Hypothalamus (tissue), 51 donors: ENCODE measurements at places on chromosomes 7 and 10.
A peak's percentile ranks its signal among the peaks of the same experiment; 100 is the strongest.

DNA sequence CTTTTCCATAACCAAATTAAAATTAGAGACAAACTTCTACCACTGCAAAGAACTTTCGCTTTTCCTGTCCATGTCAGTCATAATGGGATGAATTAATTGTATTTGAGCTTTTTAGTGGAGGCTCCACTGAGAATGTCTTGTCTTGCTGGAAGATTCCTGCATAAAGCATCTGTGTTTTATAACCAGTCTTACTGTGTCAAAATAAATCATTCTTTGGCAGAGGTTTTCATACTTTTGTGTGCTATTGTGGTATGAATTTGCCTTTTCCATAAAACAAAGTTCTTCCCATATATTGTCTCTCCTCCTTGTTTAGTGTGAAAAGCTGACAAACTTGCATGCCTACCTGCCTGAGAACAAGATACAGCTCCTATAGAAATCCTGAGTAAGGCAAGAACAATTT lies 124.8 kb upstream of the CCDC6 start:
- no peak for DNase-seq

GRCh38 chr10:70673043-70673928 lies 980 bp downstream of the ADAMTS14 start:
- no peak for DNase-seq

DNA sequence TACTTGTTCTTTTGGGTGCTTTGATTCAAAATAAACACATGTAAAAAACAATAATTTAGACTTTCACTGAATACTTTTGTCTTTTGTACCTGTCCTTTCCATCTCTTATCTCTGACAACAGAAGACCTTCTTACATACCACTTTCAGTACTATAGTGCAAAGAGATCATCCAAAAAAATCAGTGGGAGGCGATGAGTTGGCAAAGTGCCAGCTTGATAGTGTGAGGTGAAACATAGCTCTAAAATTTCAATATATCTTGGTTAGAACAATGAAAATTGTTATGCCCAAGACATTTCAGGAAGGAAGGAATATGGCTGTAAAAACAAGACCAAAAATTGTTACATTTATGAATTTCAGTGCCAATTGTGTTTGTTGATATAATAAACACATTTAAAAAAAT lies 390.2 kb upstream of the COBL start:
- DNase-seq, result no peak

- no peak for DNase-seq
Measured at GRCh38 chr10:17785276-17785930, 23.7 kb upstream of the MRC1 start.

DNA sequence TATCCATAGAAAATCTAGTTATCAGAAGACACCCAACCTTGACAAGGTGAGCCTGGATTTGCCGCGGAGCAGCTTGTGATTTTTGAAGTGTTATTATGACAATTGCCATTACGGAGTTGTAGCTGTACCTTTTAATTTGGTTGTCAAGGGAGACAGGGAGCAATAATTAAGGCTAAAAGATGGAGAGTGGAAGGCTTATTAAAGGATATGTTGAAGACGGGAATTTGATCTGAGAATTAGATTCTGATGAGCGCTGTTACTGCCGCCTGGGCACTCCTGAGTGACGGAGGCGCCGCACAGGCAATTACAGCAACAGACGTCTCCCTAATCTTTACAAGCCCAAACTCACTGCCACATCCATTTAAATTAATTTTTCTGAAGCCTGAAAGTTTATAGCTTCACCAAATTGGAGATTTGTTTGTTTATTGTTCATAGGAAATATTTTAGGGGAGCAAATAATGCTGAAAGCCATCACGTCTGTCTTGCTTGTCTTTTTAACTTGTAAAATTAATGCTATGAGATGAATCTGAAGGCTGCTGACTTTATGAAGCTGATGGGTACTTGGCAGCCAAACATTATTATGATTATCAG lies 475.0 kb upstream of the ADARB2 start:
- no peak for DNase-seq

DNA sequence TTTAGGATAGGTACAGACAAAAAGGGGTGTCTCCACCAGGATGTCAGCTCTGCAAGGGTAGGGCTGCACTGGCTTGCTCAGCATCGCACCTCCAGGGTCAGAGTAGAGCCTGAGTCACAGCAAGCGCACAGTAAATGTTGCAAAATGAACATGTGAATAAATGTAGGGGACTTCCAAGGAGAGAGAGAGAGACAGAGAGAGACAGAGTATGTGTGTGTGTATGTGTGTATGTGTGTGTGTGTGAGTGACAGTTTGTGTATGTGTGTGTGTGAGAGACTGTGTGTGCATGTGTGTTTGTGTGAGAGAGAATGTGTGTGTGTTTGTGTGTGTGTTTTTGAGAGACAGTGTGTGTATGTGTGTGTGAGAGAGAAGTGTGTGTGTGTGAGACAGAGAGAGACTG lies 163.3 kb downstream of the RPS24 start:
- DNase-seq, result no peak

DNA sequence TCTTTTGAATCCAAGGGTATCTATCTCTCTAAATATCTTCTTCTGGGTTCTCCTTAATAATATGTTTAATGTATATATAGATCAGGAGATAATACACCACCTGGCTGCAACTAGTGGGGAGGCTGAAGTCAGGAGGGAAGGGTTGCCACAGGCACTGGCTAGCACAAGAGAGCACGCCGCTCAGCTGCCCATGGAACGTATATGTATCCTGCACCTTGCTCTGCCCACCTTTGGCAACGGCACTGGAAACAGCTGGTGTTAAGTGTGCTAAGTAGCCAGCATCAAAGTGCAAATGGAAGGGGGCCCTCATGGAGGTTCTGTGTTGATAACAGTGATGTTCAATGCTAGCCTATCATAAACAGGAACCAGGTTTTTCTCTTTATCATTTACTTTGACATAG lies 49.8 kb upstream of the FAM133B start:
- no peak for DNase-seq

- no peak for DNase-seq
Measured at GRCh38 chr10:72502581-72502980, 123.3 kb downstream of the MICU1 start.

GRCh38 chr7:4225361-4225771 lies 456.7 kb upstream of the FOXK1 start:
- no peak for DNase-seq

DNA sequence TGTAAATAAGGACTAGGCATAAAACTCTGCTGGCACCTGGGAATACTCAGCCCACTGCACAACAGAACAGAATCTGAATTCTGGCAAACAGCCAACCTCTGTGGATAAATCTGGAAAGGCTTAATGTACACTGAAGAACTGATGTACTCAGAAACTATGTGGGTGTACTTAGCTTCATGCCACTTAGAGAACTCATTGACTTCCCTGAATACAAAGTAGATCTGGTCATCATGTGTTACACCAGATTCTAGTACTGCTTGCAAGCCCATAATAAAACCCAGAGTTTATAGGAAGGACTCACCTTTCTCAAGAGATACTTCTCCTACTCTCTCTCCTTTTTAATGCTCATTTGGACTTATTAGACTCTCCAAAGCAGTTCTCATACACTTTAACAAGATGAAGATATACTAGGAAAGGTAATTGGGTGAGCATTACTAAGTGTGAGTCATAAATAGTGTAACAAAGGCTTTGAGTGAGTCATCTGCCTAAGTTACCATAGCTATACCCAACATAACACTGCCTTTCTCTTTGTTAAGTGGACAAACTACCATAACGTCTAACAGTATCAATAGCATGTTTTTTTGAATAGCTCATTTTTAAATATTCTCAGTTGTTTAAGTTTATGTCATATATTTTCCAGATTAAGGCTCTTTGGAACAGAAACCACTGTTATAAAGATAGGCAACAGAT lies 309.1 kb downstream of the MDFIC start:
- no peak for DNase-seq

- no peak for DNase-seq
Measured at GRCh38 chr7:84950836-84951235, 236.0 kb downstream of the SEMA3D start.

DNA sequence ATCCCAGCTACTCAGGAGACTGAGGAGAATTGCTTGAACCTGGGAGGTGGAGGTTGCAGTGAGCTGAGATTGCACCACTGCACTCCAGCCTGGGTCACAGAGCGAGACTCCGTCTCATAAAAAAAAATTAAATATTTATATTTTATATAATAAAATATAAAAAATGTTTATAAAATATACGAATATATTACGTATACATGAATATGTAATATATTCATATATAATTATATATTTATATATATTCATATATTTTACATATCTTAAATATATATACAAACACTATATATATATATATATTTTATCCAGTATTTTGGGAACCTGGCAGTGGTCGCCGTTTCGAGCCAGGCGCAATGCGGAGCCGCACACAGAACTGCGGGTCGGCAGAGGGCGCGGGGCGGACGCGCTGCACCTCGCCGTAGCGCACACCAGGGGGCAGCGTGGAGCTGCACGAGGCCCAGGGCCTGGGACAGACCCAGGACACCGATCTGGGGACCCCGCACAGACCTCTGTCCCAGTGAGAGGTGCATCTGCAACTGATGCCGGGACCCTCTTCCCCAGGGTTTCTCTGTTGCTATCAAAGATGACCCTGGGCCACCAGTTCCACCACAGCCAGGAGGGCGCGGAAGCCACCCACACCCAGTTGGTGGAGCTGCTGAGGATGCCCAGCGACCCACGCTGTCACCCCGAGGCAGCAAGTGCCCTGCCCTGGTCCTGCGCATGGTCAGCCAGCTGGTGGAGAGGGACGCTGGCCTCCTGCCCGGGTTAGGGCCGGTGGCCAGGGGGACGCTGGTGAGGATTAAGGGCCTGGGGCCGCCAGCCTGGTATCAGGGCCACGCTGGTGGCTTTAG lies 22.7 kb downstream of the AP5Z1 start:
- no peak for DNase-seq

DNA sequence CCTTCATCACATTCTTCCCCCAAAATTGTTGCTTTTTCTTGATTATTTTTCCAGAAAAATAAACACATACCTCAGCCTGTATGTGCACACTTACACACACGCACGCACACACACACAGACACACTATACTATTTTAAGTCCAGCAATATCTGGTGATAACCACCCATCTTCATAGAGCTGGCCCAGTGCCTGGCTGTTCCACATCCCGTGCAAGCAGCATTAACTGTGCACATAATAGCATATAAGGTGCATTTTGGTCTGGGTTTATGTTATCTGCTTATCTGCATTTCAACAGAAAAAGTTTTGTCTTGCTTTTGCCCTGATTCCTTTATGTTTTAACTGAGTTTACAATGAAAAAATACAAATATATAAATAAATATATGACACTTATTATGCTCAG lies 143.1 kb upstream of the KLF6 start:
- DNase-seq, result no peak

- no peak for DNase-seq
Measured at GRCh38 chr7:1662101-1662500, 8.0 kb upstream of the ELFN1 start.

- DNase-seq, result peak; percentile 49
Measured at GRCh38 chr7:6271060-6271658, 1.3 kb downstream of the CYTH3 start.

DNA sequence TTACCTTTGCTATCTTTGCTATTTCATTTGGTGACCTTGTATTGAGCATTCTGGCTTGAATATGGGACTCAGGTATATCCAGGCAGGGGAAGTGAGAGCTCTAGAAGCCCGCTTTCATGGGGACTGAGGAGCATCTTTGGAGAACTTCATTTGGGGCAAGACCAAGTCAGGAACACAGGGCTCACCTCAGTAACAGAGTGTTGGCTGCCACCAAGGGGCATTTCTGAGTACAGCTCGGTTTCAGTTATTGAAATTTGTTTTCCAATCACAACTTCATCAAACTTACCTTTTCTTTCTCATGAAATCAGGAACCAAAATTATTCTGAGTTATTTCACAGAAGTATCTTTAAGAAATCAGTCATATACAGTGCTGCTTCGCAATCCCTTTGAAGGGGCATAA lies 337.2 kb downstream of the C7orf25 start:
- DNase-seq, result no peak

- DNase-seq, result peak; percentile 11
Measured at GRCh38 chr7:88344956-88345832, 38.5 kb upstream of the STEAP4 start.

DNA sequence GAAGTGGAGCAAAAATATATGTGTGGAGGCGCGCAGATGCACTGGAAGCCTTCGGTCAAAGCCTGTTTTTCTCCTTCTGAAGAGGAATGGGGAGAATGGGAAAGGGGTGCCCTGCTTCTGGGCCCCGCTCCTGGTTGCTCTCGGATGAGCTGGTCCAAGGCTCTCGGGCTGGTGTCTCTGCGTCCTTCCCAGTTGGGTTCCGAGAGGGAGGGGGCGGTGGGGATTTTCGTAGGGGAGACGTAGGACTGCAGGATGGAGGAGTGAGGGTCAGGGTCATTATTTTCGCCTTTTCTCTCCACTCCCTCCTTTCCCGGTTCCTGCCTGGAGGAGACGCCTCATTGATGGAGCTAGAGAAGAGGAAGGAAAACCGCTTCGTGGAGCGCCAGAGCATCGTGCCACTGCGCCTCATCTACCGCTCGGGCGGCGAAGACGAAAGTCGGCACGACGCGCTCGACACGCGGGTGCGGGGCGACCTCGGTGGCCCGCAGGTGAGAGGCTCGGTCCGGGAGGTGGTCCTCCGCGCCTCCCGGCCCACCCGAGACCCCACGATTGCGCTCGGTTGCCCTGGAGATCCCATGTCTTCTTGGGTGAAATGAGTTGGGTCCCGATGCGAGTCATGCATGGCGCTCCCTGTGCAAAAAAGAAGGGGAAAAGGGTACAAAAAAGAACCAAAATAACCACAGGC lies 790 bp downstream of the ADAM22 start:
- DNase-seq, result peak; percentile 27

GRCh38 chr10:3194871-3195270 lies 22.3 kb upstream of the PITRM1 start:
- no peak for DNase-seq

GRCh38 chr7:150734254-150734653 lies 3.0 kb upstream of the GIMAP5 start:
- DNase-seq, result no peak

- no peak for DNase-seq
Measured at GRCh38 chr7:99129536-99129935, 14.4 kb downstream of the SMURF1 start.

- no peak for DNase-seq
Measured at GRCh38 chr10:52757773-52758172, 14.8 kb downstream of the MBL2 start.

DNA sequence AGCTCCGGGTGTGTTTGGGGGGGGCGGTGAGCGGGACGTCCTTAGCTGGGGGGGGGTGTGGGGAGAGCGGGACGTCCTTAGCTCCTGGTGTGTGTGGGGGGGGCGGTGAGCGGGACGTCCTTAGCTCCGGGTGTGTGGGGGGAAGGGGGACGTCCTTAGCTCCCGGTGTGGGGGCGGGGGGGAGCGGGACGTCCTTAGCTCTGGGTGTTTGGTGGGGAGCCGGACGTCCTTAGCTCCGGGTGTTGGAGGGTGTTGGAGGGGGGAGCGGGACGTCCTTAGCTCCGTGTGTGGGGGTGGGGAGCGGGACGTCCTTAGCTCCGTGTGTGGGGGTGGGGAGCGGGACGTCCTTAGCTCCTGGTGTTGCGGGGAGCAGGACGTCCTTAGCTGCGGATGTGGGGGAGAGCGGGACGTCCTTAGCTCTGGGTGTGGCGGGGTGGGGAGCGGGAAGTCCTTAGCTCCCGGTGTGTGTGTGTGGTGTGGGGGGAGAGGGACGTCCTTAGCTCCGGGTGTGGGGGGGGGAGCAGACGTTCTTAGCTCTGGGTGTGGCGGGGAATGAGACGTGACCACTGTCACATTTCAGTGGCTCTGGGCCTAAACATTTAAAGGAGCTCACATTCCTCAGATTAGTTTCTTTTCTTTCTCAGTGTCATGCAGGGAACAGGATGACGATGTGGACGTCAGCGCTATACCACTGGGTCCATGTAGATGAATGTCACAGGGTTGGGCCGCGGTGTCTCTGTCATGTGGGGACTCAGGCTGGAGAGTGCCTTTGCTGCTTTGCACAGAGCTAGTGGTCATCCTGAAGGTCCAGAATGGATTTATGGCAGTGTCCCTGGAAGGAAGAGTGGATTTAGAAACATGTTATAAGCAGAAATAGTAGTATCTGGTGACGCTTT lies 7.5 kb downstream of the DYNC2I1 start:
- no peak for DNase-seq
